ENCODE measurements at places on chromosomes 13 and 19.
A peak's percentile ranks its signal among the peaks of the same experiment; 100 is the strongest.

- no peak for DNase-seq
These were observed 23.1 kb downstream of the CHAF1A start for GRCh38 chr19:4425537-4425936.

DNA sequence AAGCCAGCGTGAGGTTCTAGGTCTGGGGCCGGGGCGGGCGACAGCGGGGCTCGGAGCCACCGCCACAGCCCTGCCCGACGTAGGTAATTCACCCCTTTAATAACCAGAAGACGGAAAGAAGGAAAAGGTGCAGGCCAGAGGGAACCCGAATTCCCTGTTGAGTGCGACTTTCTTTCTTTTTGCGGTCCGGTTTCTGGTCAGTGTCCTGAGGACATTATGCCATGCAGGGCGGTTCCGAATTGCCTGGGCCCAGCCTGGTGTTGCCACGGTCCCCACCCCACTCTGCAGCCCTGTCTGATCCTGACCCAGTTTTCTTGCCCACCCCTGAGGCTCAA is 18.4 kb upstream of the TFDP1 start:
- DNase-seq: peak; percentile 49

DNA sequence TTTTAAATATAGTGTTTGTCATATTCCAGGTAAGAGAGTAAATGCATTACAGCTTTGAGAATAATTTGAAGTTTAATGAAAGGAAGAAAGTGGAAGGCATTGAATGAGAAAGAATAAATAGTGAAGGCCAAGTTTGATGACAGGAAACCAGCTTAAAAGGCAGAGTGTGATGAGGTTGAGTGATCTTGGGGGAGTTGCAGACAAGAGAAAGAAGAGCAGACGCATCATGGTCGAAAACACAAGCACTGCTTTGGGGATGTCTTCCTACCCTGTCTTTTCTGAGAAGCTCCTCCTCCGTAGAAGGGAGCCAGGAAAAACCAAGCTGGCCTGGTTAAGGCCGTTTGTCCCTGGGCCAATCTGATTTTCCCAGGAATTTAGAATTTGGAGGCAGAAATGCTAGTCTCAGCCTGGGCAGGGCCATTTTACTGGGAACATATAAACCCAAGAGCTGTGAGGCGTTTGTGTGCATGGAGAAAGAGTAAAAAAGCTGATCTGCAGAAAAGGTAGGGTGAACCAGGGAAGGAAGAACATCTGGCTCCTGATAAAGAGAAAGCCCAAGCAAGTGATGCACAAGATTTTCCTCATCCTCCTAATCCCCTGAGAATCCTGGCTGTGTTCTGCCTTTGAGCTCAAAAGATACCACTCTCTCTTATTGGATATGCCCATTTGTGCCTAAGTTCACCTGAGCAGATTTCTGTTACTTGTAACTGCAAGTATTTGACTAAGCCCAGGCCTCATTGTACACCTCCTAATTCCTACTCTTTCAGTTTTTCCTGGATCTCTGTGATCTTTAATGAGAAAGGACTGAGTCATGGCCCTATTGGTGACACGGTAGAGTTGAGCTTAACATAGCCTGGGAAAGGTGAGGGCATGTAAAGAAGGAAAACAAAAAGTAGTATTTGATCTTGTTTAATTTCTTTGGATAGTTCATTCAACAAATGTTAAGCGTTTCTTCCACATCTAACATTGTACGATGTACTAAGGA is 80.0 kb downstream of the WDFY2 start:
- no peak for DNase-seq

GRCh38 chr13:26758496-26759157 is 2.0 kb downstream of the GPR12 start:
- no peak for DNase-seq

DNA sequence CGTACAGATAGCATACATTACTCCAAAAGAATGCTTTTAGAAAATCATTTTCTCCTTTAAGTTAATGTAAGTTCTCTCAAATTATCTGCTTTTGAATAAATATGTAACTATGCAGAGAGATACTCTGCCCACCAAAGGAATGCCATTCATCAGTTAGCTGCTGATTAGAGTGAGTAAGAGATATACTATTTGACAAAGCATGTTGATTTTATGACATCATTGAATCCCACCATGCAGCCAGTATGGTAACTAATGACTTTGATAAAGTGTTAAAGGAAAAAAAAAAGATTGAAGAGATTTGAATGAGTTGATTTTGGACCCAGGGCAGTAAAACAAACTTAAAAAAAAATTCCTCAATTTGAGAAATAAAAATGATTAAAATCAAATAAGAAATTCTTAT is 521.5 kb downstream of the SLITRK6 start:
- DNase-seq: no peak

GRCh38 chr13:63129995-63130394 is 1714.3 kb upstream of the PCDH20 start:
- DNase-seq: no peak

- no peak for DNase-seq
These were observed 6.7 kb downstream of the DDX39A start for GRCh38 chr19:14412324-14412995.

DNA sequence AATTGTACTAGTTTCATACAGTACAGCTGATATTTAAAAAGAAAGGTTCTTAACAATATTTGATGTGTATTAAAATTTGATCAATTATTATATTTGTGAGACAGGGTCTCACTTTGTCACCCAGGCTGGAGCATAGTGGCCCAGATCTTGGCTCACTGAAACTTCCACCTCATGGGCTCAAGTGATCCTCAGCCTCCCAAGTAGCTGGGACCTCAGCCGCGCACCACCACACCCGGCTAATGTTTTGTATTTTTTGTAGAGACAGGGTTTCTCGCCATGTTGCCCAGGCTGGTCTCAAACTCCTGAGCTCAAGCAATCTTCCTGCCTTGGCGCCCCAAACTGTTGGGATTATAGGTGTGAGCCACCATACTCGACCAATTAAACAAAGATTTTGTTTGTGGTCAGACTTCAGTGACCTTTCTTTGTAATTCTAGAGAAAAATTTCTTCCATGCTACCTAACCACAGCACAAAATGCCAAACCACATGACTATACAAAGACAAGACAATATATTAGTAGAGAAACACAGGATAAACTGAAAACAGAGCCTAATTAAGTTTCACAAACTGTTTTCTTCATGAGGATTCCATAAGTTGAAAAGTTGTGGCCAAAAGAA is 59.6 kb downstream of the RBM26 start:
- DNase-seq: no peak

DNA sequence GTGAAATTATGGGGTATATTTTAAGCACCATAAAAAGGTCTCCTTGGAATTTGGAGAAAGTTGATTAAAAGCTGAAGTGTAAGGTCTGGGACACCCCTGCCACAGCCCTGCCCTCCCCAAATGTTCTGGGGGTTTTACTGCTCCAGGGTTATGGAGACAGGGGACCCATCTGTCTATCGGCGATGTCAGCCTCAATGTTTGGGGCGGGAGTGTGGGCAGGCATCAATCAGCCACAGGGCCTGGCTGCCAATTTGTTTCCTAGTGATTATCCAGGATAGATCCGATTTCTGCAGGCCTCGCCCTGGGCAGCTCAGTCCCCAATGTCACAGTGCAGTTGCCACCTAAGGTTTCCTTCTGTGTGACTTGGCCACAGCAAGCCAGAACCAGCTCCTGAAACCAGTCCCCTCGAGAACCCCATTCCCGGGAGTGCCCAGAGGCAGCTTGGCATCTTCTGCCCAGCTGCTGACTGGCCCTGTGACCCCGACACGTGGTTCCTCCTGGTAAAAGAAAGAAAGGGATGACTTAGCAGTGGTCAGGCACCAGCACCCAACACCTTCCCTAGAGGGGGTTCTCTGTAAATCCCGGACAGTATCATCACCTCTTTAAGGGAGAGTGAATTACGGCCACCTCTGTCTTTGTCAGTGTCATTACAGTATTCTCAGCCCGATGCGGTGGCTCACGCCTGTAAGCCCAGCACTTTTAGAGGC is 41.6 kb downstream of the MYO9B start:
- DNase-seq: no peak

DNA sequence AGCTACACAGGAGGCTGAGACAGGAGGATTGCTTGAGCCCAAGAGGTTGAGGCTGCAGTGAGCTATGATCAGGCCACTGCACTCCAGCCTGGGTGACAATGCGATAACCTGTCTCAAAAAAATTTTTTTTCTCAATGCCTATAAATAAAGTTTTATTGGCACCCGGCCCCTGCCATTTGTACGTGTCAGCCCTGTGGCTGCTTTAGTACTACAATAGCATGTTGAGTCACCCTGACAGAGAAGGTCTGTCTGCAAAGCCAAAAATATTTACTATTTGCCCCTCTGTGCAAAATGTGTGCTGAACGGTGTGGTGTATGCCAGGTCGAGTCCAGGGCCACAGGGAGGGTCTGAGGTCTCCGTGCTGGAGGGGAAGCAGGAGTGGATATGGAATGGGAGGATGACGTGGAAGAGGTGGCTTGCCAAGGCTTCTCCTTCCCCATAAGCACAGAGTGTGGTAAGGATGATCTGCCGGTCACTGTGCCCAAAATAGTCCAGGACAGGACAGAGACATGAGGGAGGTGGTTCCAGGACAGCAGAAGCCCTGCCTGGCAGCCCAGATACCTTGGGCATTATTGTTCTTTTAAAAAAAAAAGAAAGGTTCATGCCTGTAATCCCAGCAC is 10.0 kb downstream of the NMRK2 start:
- DNase-seq: no peak

DNA sequence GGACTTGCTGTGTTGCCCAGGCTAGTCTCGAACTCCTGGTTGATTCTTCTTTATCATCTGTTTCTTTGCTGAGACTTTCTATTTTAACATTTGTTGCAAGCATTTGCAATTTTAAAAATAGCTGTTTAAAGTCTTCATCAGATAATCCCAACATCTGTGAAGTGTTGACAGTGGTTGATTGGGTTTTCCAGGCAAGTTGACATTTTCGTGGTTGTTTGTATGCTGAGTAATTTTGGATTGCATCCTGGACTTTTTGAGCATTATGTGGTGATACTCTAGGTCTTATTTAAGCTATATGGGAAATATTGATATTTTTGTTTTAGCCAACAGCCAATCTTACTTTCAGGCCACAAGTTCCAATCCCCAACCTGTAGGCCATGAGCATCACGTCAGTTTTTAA is 25.1 kb downstream of the AP1M1 start:
- no peak for DNase-seq

DNA sequence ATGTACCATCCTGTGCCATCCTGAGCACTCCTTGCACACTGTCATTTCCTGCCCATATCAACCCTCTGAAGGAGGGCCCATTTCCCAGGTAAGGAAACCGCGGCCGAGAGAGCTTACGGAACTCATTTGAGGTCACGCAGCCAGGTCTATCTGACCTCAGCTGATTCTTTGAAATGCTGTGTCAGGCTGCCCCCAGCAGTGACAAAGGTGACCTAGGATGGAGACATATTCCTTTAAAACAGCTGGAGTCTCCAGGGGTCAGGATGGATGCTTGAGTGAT is 42.2 kb upstream of the VSTM2B start:
- no peak for DNase-seq

GRCh38 chr13:112065867-112066623 is 904 bp upstream of the SOX1 start:
- DNase-seq: no peak

DNA sequence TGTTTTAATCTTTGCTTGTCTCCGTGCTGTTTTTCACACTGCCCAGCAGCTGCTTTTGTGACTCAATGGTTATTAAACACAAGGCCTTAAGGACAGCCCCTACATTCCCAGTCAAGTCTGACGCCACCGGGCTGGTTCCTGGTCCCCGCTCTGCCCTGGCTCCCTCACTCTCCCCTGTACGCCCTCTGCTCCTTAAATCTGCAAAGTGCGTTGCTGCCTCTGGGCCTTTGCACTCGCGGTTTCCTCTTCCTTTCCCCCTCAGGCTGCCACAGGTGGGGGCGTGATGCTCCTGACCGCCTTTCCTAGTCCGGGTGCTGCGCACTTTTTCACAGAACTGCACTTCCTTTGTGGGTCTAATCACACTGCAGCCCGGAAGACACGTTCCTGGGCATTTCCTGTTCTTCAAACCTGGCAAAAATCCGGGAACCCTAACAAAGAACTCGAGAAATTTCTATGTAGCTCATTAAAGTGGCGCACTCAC is 25.6 kb downstream of the NOSIP start:
- DNase-seq: no peak

- DNase-seq: no peak
These were observed 420.3 kb upstream of the PCDH9 start for GRCh38 chr13:67650471-67650870.

All from vagina (tissue), 2 donors.